Mesendoderm (in vitro differentiated cells): ENCODE measurements at places on chromosomes 2 and 18.

GRCh38 chr2:16650287-16651249 lies 15.1 kb downstream of the CYRIA start:
- DNase-seq = no peak

- no peak for DNase-seq
Measured at GRCh38 chr2:129907256-129907998, 72.0 kb upstream of the RAB6C start.

GRCh38 chr2:164691346-164691887 lies 70.1 kb upstream of the GRB14 start:
- DNase-seq = no peak

DNA sequence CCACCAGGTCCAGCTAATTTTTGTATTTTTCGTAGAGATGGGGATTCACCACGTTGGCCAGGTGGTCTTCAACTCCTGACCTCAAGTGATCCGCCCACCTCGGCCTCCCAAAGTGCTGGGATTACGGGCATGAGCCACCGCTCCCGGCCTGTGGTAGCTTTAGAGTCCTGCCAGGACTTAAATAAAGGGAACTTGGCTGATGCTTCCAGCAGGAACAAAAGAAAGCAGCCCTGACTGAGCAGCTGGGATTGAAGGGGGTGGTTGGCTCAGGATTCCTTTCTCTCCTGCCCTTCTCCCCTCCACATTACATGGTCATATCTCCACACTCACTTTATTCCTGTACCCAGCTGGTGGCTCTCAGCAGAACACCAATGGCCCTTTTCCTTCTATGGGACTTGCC lies 20.0 kb downstream of the EFHD1 start:
- no peak for DNase-seq

DNA sequence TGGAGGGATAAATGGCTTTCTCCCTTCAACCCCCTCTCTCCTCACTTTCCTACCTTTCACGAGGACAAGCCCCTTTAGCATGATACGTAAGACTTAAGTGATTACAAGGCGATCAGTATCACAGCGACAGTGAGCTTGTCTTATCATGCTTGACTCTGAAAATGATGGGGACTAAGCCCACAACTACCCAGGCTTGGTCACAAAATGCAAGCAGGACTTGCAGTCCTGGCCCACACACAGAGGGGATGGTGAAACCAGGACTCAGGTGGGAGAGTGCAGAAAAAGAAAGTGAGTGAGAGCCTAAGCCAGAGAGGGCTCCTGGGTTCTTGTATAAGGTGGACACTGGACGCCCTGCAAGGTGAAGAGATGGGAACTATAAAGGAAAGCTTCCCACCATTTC lies 95.7 kb upstream of the ARL4C start:
- no peak for DNase-seq

- no peak for DNase-seq
Measured at GRCh38 chr2:3610415-3610814, 15.5 kb downstream of the COLEC11 start.

DNA sequence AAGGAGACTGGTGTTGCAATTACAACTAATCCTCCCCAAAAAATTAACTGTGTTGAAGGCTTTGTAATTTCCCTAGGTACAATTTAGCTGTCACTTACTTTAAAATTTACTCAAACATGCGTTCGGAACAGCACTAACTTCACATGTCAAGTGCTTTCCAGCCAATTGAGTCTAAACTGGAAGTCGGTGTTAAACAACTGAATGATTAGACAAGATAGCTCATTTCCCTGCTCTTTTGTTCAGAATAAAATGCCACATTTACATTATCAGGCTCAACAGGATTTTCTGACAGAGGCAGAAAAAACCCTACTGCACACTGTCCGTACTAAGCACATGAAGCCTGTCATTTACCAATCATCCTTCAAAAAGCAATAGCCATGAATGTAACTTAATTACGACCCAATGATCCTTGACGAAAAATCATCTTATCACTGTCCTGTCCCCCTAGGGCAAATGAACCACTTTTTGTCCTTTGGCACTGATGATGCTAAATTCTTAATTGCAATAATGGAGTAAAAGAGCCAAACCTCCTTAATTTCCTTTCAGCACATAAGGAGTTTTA lies 56.0 kb downstream of the LRPPRC start:
- DNase-seq = no peak

GRCh38 chr2:144927429-144927828 lies 407.5 kb upstream of the ZEB2 start:
- no peak for DNase-seq

DNA sequence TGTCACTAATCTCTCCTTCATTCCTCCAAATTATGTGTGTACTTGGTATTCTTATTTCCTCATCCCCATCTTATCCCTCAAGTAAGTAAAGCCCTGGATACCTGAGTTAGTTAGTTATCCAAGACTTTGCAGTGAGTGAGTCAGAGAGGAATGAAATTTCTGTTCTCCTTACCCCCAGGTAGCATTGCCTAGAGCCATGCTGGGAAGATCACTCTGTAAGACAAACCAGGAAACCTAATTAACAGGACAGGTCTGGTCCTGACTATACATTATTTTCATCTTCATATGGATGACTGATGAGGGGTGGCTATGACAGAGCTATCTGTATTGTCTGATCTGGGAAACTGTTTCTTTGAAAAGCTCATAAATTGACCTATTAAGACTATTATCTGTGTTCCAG lies 55.0 kb upstream of the ITGA6 start:
- no peak for DNase-seq

- no peak for DNase-seq
Measured at GRCh38 chr2:197628043-197628500, 47.3 kb downstream of the RFTN2 start.

DNA sequence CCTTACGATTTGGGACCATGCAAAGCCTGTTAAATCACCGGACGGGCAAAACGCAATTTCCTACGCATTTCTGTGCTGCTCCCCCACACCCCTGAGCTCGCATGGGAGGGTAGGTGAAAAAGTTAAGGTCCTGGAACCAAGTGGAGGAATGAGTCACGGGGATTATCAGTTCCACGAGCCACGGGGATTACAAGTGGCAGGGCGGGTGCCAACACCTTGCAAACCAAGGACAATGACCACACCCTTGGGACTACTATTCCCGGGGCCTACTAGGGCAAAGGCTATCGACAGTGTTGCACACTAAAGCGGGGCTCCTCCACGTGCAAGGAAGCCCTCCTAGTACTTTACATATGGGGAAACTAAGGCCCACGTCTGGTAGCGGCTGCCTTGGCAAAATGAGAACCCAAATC lies 447 bp downstream of the RETSAT start:
- peak; percentile 9 for DNase-seq

- no peak for DNase-seq
Measured at GRCh38 chr2:176733698-176734430, 464.6 kb downstream of the MTX2 start.

DNA sequence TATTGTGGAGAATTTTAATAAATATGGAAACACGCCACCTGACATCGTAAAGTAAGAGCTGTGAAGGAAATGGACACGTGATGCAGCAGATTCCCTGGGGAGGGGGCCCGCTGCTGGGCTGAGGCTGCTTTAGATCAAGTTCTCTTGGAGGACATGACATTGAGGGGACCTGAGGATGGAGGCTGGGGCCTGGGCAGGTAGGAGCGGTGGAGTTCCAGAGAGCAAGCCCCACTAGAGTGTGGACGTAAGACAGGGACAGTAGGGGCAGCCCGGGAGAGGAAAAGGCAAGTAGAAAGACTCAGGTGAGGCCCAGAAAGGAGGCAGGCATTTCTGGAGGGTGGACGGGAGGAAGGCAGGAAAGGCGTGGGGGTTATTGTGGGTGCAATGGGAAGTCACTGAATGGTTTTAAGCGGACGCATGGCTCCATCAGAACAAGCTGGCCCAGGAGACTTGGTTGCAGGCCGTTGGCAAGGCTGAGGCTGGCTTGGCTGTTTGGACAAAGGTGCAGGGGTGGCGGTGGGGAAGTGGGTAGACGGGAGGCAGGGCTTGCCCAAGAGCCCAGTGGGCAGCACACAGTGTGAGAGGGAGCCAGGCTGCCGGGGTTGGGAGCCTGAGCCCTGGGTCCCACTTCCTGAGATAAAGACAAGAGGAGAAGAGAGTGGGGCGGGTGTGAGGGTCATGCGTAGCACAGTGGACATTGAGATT lies 15.7 kb downstream of the SIGLEC15 start:
- no peak for DNase-seq

DNA sequence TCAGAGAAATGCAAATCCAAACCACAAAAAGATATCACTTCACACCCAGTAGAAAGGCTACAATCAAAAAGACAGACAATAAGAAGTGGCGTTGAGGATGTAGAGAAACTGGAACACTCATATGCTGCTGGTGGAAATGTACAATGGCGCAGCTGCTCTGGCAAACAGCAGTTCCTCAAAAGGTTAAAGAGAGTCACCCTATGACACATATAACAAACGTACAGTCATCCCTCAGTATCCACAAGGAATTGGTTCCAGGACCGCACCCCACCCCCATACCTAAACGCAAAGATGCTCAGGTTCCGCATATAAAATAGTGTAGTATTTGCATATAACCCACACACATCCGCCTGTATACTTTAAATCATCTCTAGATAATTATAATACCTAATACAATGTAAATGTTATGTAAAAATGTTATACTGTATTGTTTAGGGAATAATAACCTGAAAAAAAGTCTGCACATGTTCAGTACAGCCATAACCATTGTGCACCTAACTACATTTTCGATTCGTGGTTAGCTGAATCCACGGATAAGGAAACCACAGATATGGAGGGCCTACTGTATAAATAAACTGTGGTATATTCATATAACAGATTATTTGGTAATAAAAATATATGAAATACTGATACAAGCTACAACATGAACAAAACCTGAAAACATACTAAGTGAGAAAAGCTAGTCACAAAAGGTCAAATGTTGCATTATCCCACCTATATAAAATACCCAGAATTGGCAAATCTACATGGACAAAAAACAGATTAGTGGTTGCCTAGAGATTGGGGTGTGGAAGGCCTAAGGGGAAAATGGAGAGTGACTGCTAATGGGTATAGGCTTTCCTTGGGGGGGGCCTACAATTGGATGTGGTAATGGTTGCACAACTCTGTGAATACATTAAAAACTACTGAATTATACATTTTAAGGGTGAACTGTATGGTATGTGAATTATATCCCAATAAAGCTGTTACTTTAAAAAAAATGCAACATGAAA lies 37.5 kb downstream of the UXS1 start:
- no peak for DNase-seq

GRCh38 chr2:30359644-30360167 lies 87.3 kb upstream of the LCLAT1 start:
- DNase-seq = no peak

DNA sequence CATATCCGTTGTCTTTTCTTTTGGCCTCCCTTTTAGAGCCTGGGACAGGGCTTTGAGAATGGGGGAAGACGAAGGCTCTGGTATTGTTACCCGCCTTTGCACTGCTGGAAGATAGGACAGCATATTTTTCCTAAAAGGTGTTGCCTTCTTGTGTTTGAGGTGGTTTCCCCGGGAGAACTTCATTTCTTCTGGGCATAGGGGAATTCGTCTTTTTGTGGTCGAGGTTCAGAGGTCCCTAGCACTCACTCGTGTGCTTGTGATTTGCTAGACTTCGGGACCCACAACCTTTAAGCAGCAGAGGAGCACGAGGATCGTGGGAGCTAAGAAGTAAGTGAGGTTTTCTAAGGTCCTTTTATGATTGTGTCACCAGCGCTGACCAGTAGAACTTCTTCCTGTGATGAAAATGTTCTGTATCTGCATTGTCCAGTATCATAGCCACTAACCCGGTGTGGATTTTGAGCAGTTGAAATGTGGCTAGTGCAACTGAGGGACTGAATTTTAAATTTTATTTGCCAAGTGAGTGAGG lies 611 bp downstream of the ZNF512 start:
- no peak for DNase-seq

GRCh38 chr18:59048048-59048363 lies 91.7 kb upstream of the SEC11C start:
- DNase-seq = no peak

DNA sequence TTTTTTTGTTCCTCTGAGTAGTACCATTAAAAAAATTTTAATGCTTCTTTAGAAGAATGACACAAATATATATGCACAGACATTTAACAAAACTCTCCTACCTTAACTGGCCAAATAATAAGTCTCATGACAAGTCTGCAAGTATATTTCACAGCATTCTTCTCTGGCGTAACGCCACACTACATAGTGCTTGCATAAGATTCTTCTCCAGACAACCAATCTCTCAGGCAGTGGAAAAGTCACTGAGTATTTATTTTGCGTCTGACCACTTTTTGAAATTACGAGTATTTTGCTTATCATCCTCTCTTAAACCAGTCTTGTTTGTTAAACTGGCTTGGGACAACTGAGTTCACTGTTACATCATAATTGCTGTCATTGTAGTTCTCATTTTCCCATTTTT lies 749.2 kb downstream of the ADCYAP1 start:
- DNase-seq = no peak

- no peak for DNase-seq
Measured at GRCh38 chr2:142175813-142176338, 45.1 kb upstream of the LRP1B start.

GRCh38 chr2:11742702-11743357 lies 3.6 kb upstream of the LPIN1 start:
- DNase-seq = no peak

- DNase-seq = no peak
Measured at GRCh38 chr2:54818226-54818625, 94.8 kb downstream of the EML6 start.

DNA sequence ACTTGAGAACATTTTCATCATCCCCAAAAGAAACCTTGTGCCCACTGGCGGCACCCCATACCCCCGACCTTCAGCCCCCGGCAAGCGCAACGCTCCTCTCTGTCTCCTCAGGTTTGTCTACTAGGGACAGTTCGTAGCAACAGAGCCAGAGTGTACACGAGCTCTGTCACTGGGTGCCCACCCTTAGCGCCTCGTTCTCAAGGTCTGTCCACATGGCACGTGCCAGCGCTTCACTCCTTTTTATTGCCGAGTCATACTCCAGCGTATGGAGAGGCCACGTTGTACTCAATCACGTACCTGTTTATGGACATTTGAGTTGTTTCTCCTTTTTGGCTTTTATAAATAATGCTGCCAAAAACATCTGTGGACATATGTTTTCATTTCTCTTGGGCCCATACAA lies 30.3 kb upstream of the GPC1 start:
- no peak for DNase-seq

- DNase-seq = no peak
Measured at GRCh38 chr18:48934415-48934722, 16.4 kb downstream of the SMAD7 start.

GRCh38 chr2:192010073-192010472 lies 163.2 kb upstream of the CAVIN2 start:
- DNase-seq = no peak

GRCh38 chr2:46123013-46123412 lies 174.2 kb upstream of the EPAS1 start:
- no peak for DNase-seq

DNA sequence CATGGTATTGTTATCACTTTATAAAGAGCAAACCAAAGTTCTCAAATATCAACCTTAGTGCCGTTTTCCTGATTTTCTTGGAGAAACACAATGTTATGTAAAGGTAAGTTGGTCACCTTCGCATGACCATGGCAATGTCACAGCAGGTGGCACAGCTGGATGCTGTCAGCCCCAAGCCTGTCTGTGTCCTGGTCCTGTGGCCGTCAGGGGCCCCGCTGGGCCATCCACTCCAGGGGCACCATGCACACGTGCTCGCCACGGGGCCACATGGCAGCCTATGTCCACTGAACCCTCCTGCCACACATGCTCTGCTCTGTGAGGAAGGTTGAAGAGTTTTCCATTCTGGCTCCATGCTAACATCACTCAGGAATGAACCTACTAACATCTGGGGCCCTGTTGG lies 85.9 kb downstream of the EIPR1 start:
- DNase-seq = no peak
